Renal cortical epithelial cell (primary cell): ENCODE measurements at places on chromosomes 5 and 9.

GRCh38 chr5:10634562-10634961 is 70.7 kb downstream of the ANKRD33B start:
- no peak for DNase-seq

DNA sequence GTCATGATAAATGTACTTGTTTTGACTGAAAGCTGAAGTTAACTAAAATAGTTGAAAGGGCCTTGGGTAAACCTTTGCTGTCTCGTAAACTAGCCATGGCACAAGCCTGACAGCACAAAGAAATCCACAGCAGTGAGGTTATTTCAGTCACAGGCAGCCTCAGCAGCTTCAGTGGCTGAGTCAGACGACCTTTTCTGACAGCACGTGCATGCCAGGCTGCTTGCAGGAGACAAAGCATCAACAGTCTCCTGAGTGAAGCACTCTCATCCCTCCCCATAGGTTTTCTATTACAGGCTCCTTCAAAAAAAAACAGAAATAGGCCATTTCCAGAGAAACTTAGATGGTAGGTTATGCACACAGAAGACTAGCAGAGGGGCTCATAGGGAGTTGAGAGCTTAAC is 34.6 kb downstream of the OXCT1 start:
- DNase-seq = peak; percentile 84

DNA sequence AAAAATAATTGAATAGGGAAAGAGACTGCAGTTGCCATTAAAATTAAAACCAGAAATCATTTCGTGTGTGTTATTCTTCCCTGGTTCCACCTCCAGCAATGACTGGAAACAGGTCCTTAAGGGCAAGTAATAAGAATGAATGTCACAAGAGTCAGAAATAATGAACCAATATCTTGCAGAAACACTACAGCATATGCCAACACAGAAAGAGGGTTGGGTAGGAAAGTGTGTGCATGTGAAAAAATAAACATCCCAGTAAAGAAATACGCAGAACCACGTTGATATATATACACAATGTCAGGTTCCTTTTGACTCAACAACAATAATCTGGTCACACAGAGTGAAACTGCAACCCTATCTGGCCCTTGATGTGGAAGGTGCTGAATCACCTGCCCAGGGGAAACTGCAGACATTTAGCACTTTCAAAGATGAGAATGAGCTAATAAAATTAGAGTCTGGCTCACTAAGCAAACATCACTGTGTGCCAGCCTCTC is 15.0 kb downstream of the HMHB1 start:
- peak; percentile 76 for DNase-seq

- peak; percentile 75 for DNase-seq
Measured at GRCh38 chr5:31213705-31214121, 20.2 kb downstream of the CDH6 start.

DNA sequence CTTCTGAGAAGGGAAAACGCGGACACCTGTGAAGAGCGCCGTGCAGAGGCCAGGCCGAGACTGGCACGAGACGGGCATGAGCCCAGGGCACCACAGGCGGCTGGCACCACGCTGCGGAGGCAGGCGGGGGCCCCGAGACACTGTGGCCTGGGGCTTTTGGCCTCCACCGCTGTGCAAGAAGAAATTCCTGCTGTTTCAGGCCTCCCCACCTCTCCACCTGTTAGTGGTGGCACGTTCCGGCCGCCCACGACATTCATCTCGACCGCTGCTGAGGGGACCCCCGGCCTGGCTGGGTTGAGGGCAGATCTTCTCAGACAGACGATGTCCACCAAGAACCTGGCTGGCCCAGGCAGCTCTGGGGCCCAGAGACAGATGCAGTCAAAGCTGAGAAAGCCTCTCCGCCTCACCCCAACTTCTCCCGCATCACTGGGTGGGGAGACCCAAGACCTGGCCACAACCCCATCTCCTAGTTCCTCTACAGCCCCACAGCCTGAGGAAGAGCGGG is 11.5 kb downstream of the NACC2 start:
- no peak for DNase-seq

DNA sequence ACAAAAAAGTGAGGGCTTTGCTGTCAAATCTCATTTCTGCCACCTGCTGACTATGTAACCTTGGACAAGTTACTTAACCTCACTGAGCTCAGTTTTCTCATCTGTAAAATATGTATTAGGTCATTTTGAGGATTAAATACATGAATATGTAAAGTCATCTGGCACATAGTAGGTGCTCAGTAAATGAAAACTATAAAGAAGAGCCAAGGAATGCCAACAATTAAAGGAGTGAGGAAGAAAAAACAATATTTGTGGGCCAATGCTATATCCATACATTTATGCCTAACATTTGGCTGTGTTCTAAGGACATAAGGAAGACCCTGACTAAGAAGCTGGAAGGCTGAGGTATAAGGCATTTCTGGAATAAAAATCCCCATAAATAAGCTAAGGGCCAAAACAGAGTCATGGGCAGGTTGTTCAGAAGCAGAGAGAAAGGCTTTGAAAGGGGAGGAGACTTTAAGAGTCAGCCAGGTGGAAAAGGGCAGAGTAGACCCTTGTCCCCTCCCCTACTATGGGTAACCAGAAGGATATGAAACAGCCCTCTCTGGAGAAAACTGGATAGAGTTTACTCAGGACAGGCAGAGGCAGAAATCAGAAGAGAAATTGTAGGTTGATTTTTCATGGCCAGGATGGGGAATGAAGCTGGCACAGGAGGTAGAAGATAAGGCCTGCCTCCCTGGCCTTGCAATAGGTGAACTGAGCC is 47.6 kb upstream of the SIL1 start:
- DNase-seq = no peak

- no peak for DNase-seq
Measured at GRCh38 chr9:95503369-95503768, 13.4 kb downstream of the PTCH1 start.

DNA sequence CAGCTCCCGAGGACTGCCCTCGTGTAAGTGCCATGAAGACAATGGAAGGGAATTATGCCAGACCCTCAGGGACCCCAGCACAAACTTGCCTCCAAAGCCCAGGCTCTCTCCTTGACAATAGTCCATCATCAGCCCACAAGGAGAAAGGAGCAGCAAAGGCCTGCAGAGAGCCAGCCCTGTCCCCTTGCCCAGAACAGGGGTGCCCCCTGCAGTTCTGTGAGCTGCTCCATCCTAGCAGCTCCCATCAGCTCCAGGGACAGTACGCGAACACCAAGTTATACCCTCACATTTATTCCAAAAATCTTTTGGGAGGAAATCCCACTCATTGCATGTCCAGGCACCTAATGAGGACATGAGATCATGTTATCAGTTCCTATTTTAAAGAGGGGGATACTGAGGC is 11.1 kb downstream of the BARX1 start:
- DNase-seq = no peak
